ENCODE measurements at places on chromosomes 1 and 21.

DNA sequence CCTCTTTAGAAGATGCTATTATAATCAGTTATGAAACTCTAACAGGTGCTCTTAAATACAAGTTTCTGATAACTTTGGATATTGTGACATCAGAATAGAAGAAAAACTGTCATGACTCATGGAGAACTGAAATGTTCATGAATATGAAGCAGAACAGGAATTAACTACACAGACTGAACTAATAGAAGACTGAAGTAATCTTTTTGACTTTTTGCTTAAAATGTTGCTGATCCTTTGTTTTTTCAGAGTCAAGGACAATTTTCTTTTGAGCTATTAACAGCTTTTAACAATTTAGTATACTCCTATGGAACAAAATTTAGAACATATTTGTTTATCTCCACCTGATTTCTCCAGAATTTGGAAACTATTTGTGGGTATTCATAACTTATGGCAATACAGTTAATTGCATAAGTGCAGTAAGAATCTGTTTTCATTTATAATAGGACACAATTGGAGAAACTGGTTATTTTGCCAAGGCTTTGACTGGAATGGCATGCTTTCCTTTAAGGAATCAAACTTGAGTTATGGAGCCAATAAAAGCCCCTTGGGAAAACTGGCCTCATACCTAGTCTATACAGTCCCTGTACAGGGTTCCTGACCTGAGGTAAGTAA lies 18.7 kb upstream of the PLA2G5 start:
- DNase-seq: no peak

GRCh38 chr21:15031790-15032357 lies 32.9 kb downstream of the NRIP1 start:
- DNase-seq: no peak

- DNase-seq: peak; percentile 3
Observed at GRCh38 chr1:52306227-52307006, 59.6 kb downstream of the CC2D1B start.

DNA sequence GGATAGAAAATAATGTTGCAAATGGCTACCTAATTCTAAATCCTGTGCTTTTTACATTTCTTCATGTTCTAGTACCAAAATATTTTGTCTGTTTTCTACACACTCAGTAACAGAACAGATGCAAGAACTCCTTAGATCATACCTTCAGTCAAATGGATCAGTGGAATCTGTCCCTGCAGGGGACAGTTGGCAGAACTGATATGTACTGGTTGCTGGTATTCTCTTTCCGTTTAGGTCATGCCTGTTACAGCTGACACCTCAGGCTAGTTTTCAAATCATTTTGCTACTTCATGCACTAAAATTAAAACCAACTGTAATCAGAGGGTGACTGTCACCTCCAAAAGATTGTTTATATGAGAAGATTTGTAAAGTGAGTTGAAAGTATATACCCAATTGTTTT lies 109.2 kb downstream of the TNNI3K start:
- DNase-seq: no peak

GRCh38 chr1:174225499-174226204 lies 66.3 kb downstream of the RABGAP1L start:
- DNase-seq: no peak

- no peak for DNase-seq
Observed at GRCh38 chr1:48680411-48681035, 96.2 kb downstream of the BEND5 start.

- no peak for DNase-seq
Observed at GRCh38 chr1:100279954-100280682, 14.1 kb downstream of the RTCA start.

GRCh38 chr1:6205849-6206519 lies at the start of gene RNF207:
RNF207 (plus strand) TSS chr1:6206119; CDS start chr1:6206536, 417 bp downstream.
- DNase-seq: no peak

DNA sequence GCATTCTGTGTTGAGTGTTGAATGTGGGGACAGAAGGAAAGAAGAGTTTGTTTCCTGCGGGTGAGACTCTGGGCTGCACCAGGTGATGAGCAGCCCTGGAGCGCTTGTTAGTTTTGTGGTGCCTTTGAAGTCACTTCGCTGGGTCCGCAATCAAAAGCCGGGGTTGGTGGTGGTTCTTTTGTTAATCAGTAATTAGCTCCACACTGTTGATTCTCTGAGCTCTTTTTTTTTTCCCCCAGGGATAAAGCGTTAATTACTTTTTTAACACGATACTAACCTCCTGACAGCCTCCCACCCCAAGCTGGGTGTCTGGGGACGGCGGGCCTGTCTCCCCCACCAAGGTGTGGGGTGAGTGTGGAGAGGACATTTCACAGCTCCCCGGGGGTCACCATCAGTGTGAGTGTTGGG lies 56.6 kb downstream of the AGPAT3 start:
- DNase-seq: no peak

DNA sequence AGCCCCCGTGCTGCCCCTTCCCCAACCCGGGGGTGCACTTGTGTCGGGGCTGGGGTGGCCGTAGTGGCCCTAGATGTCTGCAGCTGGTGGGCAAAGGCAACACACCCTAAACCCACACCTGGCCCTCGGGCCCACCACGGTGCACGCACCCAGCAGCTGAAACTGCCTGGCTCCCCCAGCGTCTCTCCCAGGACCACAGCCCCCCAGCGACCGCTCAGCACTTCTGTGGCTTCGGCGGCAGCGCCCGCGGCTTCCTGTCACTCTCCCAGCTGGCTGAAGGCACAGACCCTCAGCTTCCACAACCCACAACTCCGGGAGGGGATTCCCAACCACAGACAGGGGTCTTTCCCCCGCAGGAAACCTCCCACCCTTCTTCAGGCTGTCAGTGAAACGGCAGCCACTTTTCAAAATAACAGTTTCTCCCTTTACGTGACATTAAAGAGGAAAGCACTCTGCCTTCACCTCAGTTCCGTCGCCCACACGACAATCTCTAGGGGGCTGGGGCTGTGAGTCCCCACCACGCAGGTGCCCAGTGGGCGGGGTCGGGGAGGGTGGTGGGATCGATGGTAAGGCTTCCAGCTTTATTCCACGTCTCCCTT lies 40.7 kb upstream of the COL6A2 start:
- DNase-seq: no peak

DNA sequence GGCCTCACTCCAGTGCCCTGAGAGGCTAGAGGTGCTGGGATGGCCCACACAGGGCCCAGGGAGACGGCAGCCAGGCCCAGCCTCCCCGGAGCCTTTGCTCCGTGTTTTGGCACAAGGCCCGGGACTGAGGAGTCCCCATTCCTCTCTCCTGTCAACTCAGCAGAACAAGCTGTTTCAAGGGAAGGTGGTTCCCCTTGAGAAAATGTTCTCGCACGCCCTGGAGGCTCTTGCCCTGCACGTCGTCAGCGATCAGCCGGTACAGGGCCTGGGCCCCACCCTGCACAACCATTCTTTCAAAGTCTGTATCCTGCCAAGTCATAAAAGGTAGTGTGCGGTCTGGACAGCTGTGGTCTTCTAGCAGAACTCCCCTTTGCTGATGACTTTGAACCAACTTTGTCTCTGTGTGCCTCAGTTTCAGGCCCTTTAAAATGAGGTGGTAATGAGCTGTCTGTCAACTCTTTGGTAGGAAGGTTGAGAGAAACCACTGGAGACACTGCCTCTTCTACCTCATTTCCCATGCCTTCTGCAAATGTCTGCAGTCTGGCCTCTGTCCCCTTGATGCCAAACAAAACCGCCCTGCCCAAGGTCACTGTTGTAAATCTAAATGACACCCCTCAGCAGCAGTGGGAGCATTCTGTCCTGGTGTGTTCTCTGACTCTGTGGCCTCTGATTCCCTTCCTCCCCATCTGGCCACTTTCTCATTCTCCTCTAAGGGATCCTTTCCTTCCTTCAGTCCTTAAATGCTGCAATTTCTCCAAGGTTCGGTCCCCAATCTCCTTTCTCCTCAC lies 138.6 kb upstream of the JUN start:
- DNase-seq: no peak

DNA sequence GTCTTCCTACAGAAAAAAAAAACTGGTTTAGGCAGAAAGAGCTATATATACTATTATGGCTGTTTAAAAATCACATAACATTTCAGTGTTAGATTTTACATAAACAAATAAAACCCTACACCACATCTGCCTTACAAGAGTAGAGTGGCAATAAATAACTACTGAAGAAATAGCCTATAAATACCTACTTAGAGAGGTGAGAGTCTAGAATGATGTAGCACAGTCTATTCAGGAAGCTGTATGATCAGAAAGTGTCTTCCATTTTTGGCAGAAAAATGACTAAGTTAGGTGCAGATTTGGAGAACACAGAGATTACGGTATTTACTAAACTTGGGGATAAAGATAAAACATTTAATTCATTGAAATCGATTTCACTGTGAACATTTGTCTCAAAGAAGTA lies 75.5 kb downstream of the VAV3 start:
- DNase-seq: no peak

GRCh38 chr1:7852804-7853683 lies at the start of gene UTS2:
UTS2 (minus strand) TSS chr1:7853065; CDS start chr1:7853003, 62 bp downstream.
- no peak for DNase-seq

DNA sequence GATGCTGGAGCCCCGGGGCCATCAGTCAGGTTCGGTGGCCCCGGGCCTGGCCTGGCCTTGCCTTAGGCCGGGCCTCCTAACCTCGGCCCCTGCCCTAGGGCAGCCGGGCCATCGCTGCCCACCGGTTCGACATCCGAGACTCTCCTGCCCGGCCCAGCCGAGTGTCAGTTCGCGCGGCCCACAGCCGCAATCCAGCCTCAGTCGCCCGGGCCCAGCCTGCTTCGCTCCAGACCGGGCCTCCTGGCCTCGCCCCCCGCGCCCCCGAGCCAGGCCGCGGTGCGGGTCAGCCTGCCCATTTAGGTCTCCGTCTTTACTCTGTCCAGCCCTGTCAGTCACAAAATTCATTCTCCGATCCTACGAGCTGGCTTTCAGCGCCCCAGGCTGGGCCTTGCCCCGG lies 777 bp downstream of the LRRC41 start:
- DNase-seq: no peak

Measured in NCI-H748 treated with DMSO at 0.1 percent for 48 hours (cell line).